ENCODE measurements at places on chromosomes 4 and X. TPM values are rescaled to one million over a fixed set of nuclear protein-coding genes. Genes with fewer than 3 reads are reported as not detected.

GRCh38 chr4:48445704-48446103, 37.4 kb upstream of the SLC10A4 start:
- DNase-seq = no peak

The TLR1 gene
- 0.54 TPM for polyA plus RNA-seq

The BEX5 gene
- polyA plus RNA-seq = 16.2 TPM

- no peak for DNase-seq
Measured at GRCh38 chr4:147678106-147678505, 5.9 kb downstream of the PRMT9 start.

The DIPK2B gene
- not detected for polyA plus RNA-seq

DNA sequence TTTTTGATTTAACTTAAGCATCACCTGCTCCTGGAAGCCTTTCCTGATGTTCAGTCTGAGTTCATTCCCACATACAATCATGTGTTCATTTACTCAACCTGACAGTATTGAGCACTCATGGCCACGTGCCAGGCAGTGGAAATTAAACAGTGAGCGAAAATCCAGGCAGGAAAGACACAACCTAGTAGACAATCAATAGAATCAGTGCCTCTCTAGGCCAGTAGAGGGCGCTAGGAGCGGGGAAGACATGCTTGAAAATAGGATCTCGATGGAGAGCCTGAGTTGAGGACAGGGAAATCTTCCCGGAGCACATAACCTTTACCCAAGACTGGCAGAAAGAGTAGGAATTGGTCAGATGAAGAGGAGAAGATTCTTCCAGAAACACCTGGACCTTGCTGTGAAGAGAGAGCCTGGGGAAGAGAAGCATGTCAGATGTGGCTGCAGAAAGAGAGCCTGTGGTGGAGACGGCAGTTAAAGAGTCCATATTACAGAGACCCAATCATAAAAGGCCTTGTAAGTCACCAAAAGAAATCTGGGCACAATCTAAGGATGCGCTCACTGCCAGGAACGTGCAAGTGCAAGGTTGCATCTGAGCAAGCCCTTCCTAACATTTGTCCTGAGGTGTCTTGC, 103.5 kb downstream of the LDB2 start:
- DNase-seq = peak; percentile 20

DNA sequence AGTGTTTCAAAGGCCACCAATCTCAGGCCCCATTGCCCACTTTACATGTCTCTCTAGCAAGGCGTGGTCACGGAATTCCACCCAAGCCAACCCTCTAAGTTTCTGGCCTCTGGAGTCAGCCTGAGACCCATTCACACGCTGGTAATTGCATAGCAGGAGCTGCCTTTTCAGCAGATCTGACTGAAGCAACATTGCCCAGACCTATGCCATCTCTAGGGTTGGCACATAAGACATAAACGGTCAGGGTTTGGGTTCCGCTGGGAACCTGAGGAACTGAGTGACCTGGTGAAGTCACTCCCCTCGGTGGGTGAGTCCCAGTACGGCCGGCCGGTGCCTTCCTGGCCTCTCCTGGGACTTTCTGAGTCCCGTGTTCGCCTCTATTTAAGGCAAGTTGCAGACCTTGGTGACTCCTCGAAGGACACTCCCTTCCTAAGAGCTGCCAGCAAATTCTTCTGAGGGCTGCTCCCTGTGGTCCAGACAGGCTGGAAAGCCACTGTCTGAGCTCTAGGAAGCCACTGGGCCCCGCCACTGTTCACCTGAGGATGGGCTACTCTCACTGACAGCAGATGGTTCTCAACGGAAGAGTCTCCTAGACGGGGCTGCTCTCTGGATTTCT, 15.9 kb downstream of the CTAG1A start:
- DNase-seq = no peak

The MTMR8 gene
- 1.4 TPM for polyA plus RNA-seq

The CENPVL2 gene
- polyA plus RNA-seq = 0.03 TPM

GRCh38 chrX:151711154-151711553, 4.7 kb upstream of the FATE1 start:
- DNase-seq = no peak

DNA sequence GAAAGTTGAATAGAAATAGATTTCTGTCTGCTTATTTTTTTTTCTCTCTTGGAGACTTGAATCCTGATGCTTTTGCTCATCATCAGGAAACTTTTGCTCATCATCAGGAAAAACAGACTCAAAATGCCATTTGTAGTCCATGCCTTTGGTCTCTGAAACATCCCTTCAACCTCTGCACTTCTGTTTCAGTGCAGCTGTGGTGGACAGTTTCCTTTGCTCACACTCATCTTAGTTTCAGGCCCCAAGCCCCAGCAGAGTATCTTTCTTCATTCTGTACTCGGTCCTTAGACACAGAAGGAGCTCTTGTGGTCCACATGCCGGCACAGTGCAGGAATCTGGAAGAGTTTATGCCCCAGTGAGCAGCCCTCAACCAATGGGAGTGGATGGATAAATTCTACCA, 337.9 kb downstream of the PPP3CA start:
- DNase-seq = no peak

DNA sequence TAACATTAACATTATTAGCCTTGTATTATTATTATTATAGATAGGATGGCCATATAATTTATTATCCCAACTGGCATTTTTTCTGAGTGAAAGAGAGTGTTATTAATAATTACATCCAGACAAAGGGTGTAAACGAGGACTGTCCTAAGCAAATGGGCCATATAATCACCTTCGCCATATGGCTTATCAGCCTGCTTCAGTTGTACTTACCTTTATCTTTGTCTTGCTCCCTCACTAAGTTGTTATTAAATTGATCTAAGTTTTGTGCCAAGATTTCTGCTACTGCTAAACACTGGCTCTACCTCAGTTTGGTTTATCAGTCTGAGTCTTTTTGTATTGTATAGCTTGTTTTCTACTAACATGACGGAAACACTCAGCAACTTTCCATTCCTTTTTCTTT, 76.9 kb downstream of the STIM2 start:
- DNase-seq = no peak

DNA sequence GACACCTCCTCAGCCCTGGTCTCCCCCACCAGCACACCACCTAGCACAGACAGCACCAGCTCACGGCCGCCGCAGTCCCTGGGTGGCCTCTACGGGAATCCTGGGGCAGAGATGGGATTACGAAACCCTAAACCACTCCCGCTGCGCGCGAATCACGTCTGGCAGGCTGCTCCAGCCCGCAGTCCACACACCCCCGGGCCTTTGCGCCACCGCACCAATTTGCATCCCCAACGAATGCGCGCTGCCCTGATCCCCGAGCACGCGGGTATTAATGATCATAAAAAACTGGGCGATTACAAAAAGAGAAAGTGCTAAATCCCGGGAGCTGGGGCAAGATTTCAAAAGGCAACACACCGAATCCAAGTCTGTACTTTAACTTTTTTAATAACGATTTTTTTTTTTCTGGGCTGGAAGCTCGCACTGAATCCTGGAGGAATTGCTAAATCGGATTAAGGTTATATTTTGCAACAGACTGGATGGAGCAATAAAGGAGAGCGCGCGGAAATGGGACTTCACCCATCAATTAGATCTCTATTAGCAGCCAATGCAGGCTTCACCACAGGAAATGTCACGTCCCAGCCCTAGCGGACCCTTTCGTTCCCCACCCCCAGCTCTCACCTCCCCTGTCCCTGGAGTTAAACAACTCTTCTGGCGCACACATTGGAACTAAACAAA, 69.8 kb upstream of the TMEM33 start:
- no peak for DNase-seq

- no peak for DNase-seq
Measured at GRCh38 chr4:127309369-127310102, 323.2 kb upstream of the INTU start.

The PDGFRA gene
- 2.4 TPM for polyA plus RNA-seq

The ARSJ gene
- polyA plus RNA-seq = 0.22 TPM

The BTK gene
- 2.9 TPM for polyA plus RNA-seq

DNA sequence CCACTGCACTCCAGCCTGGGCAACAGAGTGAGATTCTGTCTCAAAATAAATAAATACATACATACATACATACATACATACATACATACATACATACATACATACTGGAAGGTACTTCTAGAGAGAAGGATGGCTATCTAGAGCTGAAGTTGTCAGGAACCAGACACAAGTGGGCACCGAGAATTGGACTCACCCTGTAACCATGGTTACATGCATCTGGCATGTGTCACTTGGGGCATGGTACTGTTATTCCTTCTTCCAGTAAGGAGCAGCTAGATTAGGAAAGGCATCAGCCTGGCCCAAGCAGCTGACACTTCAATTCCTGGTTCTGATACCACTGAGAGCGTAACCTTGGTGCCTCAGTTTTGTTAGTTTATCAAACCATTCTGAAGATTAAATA, 127.1 kb downstream of the SH3KBP1 start:
- DNase-seq = no peak

GRCh38 chrX:129958083-129958465, 24.4 kb upstream of the BCORL1 start:
- no peak for DNase-seq

DNA sequence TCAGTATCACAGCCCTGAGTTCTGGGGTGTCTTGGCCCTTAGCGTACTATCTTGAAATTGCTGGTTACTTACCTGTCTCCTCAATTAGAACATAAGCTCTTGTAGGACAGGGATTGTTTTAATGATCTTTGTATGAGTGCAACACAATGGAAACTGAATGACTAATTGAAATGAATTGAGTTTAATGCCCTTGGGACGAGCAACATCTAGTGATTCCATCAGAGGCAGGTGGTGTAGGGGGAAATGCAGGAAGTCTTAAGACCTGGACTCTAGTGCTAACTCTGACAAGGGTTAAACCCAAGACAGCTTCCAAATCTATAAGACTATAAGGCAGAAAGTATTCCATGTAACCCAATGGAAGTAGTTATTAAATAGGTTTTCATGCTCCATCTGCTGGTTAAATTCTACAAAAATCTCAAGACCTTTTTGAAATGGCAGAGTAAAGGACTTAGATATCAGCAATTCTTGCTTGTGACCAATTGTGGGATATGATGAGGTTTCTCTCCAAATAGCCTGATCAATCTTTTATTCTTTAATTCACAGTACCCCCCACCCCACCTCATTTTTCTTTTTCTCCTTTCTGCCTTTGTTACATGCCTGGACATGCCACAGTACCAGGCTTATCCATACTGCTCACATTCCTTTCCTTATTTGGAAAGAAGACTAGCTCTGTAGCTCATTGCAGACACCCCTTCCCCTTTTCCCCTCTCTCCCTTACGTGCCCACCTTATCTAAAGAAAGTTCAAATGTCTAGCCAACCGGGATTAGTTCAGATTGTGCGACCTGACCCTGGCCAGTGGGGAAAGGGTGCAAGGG, 340.8 kb downstream of the PAPSS1 start:
- no peak for DNase-seq

DNA sequence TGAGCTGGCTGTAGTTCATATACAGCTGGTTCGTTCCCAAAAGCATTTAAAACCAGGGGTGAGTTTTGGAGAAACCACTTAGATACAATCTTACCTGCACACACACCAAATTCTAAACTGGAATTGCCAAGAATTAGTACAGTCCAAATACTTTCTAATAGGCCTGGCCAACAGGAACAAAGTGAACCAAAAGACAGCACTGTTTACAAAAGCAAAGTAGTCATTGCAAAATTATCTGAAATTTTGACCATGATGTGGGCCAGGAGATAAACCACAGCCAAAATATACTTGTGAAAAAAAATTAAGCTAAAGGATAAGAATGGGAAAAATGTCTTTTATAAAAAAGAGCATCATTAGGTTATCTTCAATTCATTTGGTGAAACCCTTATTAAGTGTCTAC, 37.9 kb upstream of the NAP1L5 start:
- DNase-seq = no peak

GRCh38 chr4:110188113-110188512, 10.3 kb downstream of the ELOVL6 start:
- DNase-seq = no peak

The C1QTNF7 gene
- 1.8 TPM for polyA plus RNA-seq

DNA sequence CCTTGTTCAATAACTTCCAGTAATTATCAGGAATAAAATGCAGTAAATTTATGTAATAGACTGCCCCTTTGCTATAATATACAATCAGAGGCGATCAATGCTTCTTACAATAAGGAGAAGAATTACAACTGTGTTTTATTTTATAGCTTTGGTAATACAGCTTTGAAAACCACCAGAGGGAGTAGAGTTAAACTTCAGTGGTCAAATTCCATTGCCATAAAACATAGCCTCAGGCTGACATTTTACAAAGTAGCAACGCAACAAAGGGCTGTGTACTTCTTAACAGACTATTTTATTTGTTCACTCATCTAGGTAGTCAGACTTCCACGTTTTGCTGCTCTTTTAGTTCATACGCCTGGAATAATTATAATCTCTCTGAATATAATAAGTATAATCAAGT, 58.5 kb downstream of the TEX13C start:
- DNase-seq = no peak

DNA sequence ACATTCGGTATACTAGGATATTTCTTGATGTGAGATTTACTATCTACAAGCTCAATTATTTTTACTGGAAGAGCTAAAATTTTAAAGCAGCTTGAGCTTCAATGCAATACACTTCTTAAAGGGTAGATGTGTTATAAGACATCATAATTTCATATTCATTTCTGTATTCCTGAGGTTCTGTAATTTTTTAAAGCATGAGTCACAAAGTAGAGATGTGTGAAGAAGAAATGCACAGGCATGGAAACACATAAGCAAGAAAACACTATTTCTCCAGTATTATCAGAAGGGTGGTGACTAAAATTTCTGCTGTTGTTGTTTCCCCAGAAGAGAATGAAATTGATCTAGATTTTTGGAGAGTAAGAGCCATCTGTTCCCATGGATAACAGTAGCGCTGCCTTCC, 72.6 kb downstream of the INPP4B start:
- no peak for DNase-seq

The TRO gene
- 0.81 TPM for polyA plus RNA-seq

- no peak for DNase-seq
Measured at GRCh38 chr4:112361181-112361791, 64.1 kb downstream of the ALPK1 start.

DNA sequence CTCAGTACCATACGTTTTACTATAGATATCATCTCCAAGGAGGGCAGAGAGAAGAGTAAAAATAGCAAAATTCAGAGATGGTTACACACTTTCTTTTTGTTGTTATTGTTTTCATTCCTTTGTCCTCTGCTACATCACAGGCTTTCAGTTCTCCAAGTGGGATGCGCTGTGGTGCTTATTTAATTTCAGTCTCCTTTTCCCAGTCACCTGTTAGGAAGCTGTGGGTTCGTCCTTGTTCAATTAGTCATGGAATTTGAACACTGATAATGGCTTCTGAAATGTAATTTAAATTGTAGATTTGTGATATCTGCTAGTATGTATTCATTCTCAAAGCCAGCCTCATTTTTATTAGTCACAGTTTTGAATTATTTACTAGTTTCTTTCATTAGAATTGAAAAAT, 38.8 kb upstream of the DHRSX start:
- DNase-seq = no peak

GRCh38 chr4:15400981-15401671, 26.7 kb upstream of the C1QTNF7 start:
- DNase-seq = peak; percentile 3

The NFXL1 gene
- polyA plus RNA-seq = 4.6 TPM

- DNase-seq = peak; percentile 66
Measured at GRCh38 chr4:52051615-52052474, 741 bp downstream of the SPATA18 start.

DNA sequence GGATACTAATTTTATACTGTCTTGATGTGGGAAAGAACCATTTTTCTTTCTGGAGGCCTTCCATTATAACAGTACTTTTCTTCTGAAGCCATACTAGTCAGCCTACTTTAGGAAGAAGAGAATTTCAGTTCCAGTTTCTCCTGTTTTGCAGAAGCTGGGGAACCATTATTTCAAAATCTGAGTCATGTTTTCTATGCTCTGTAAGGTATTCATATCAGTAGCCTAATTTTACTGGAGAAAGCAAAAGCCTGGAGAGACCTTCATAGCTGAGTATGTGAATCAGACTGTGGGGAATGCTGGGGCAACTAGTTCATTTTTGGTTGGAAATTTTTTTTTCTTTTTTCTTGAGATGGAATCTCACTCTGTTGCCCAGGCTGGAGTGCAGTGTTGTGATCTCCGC, 22.4 kb downstream of the AFF1 start:
- DNase-seq = no peak
